ENCODE measurements at places on chromosomes 6 and 20.

GRCh38 chr6:112291161-112291762 is 36.9 kb upstream of the LAMA4 start:
- DNase-seq = no peak

DNA sequence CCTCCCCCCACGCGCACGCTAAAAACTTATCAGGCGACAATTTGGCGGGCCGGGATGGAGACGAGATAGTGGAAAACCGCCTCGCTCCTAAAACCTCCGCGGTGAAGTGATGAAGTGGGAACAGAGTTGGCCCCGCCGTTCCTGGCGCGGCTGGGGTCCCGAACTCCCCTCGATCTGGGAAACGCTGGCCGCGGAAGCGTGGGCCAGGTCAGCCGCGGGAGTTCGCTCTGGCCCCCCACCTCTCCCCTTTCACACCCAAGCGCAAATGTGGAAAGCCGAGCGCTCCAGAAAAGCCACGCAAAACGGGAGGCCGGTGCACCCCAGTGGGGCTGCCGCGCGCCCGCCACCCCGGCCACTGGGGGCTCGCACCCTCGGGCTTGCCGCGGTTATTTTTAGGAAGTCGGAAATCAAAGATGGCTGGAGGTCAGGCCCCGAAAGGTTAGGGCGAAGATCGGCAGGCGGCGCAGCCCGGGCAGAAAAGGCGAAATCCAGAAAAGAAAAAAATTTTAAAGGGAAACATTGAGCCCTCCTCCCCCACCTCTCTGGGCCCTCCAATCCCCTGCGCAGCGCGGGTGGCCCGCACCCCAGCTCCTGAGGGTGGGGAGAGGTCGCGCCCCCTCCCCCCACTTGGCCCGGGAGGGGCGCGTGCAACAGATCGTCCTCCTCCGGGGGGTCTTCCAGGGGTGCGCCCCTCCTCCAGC is 1.0 kb downstream of the SALL4 start:
- no peak for DNase-seq

DNA sequence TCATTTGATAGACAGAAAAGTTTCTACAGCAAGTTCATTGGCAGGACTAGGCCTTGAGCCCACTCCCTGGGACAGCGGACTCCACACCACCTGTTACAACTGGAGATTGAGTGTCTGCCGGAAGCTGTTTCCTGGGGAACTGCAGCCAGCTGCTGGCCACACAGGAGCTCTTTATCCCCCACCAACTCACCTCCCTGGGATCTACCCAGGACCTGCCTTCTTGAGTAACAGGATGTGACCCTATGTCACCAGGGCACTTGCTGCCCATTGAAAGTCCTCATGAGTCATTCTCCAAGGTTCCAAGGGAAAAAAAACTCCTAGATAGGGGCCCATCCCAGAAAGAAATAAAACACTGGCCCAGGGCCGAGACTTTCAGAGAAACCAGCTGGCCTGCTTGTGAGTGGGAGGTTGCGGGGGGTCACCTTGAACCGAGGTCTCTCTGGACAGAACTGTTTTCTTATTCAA is 37.4 kb upstream of the SLC9A8 start:
- no peak for DNase-seq

DNA sequence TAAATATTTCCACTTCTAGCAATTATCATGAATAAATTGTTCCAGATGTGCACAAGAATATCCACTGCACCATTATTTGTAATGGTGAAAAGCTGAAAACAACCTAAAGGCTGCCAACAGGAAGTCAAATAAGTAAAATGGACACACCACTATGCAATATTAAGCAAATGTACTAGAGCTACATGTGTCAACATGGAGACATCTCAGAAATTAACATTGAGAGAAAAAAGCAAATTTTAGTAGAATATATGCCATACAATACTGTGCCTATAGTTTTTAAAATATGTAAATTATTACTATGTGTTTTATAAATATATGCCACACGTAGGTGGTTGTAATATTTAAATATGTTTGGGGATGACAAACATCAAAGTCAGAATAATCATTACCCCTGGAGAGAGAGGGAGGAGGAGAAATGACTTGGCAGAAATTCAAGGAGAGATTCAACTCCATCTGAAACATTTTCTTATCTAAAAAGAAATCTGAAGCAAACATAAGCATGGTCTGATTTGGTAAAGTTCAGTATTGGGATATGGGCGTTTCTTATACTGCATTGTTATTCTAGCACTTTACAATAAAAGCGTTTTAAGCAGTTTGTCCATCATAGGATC is 475.5 kb downstream of the QKI start:
- DNase-seq = no peak

DNA sequence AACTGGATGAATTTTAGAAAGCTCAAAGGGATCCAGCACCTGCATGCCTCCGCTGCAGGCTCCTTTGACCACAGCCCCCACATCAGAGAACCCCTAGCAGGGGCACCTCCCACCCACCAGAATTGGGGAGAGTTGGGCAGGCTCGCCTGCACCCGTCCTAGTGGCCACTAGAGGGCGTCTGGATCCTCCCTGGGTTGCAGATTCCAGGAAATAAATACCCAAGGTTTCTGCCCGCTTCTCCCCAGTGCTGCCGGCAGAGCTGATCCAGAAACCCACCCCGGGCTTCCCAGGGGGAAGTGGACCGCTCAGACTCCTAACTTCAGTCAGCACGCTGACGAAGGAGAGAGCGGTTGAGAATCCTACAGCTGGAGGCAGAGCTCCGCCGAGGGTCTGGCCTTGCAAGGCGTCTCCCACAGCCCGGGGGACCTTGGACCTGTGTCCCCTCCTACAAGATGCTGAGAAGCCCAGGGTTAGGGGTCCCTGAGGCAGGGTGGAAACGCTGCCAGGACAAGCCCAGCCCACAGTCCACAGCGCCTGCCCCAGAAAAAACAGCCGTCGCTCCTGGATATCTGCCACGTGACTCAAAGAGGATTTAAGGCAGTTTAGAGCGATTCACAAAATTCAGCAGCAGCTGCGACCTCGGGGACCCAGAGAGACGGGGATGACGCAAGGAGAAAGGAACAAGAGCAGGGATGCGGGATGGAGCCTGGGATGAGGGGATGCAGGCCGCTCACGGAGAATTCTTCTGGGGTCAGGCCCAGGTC is 32.6 kb upstream of the PHACTR3 start:
- peak; percentile 73 for DNase-seq

- DNase-seq = no peak
Measured at GRCh38 chr20:11529047-11529446, 388.6 kb upstream of the BTBD3 start.

- no peak for DNase-seq
Measured at GRCh38 chr6:66964216-66964615, 1257.2 kb upstream of the EYS start.

DNA sequence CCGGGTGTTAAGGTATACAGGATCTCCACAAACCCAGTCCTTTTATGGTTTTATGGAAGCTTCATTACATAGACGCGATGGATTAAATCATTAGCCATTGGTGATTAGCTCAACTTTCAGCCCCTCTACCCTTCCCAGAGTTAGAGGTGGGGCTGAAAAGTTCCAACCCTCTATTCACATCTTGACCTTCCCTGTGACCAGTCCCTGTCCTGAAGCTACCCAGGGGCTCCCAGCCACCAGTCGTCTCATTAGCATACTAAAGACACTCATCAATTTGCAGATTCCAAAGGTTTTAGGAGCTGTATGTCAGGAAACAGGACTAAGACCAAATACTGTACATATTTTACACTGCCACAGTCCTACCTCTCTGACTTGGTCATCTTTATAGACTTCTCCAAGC is 21.0 kb downstream of the KHDC1L start:
- DNase-seq = no peak

DNA sequence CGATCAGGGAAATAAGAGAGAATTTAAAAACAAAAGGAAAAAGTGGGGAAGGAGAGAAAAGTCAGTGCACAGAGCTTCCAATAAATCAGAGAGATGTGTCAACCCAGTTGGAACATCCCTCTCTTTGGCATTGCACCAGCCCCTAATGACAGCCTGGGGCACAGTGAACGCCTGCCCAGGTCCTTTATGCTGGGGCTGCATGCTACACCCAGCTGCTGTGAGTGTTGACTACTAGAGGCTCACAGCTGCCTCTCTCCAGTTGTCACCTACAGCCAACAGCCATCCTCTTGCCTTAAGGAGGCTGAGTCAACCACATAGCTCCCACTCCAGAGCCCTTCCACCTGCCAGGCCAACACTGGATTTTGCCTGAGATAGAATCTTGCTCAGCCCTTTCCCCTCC is 19.0 kb downstream of the OR2H2 start:
- DNase-seq = no peak

DNA sequence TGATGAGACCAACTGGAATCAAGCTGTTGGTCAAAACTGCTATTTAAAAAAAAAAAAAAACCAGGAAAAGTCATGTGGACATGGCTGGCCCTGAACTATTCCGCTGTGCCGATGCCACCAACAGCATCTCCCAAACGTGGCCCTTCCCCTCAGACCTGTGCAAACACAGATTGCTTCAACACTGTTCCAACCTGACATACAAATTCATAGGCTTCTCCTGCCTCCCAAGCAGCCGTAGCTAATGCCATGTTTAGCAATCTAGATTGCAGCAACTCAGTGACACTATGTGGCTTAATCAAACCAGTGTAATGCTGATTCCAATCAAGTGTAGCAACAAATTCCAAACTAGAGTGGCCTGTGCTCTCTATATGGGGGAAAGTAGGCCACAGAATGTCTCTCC is 16.2 kb downstream of the PRKN start:
- DNase-seq = no peak
